ENCODE measurements at places on chromosomes 16 and 17.

GRCh38 chr17:80414508-80414802 lies 512 bp upstream of the ENDOV start:
- no peak for DNase-seq

DNA sequence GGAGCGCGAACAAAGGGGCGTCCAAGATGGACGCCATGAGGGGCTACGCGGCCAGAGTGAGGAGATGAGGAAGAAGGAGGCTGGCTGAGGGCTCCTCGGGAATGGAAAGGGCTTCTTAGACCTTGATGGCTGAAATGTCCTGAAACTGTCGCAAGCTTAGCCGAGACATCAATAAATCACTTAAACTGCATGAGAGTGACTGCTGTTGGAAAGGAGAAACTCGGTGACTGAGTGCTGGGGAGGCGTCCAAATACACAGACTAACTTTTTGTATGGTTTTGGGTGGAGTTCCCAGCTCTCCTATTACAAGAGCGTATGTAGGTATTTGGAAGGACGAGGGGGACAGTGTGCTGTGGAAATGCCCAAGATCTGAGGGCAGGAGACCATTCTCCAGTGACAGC lies 1.4 kb upstream of the GEMIN4 start:
- no peak for DNase-seq

- no peak for DNase-seq
These were observed 431 bp downstream of the DYNC1LI2 start for GRCh38 chr16:66751053-66751302.

DNA sequence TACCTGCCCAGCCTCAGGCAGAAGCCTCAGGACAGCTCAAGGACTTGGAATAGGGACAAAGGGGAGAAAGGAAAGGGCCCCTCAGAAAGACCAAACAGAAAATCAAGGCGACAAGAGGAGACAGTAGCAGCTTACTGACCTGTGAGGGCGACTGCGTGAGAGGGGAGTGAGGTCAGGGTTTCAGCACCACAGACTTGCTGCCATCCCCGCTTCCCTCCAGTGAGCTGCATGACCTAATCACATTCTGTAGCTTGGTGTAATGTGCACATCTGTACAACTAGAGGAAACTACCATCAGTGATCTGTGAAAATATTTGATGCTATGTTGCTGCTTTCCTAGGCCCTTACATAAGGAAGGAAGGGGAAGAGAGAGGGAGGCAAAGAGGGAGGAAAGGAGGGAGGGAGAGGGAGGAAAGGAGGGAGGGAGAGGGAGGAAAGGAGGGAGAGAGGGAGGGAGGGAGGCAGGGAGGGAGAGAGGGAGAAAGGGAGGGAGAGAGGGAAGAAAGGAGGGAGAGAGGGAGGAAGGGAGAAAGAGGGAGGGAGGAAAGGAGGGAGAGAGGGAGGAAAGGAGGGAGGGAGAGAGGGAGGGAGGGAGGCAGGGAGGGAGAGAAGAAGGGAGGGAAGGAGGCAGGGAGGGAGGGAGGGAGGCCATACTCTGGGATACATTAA lies 404.9 kb upstream of the CDH5 start:
- no peak for DNase-seq

DNA sequence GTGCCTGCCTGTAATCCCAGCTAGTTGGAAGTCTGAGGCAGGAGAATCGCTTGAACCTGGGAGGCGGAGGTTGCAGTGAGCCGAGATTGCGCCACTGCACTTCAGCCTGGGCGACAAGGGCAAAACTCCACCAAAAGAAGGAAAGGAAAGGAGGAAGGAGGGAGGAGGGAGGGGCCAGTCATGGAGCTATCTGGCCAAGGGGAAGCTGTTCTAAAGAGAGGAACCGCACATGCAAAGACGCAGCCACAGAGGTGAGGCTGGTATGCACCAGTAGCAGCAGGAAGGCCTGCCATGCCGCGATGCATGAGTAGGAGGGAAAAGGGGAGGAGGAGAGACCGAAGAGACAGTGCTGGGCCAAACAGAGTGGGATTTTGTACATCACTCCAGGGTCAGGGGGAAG lies 35.9 kb downstream of the HSBP1 start:
- DNase-seq: no peak

Data from C1 segment of cervical spinal cord (tissue), 14 donors.